CD4-positive, alpha-beta T cell (primary cell): ENCODE measurements at places on chromosomes 16 and 17.

DNA sequence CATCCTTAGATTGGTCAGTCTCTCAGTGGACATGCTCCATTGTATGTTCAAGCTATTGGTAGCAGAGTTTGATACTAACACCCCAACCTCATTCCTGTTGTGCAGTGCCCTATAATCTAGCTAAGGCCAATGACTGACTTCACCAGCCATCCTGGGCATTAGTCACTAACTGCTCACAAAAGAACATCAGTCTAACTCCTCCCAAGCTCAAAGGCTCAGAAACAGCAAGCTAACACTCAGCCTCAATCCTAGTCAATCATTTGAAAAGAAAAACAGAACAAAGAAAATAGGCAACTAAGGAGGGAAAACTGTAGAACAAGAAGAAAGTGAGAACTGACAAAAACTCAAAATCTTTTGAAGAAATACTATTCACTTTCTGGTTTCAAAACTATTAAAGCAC, 199.1 kb upstream of the C17orf78 start:
- no peak for DNase-seq

DNA sequence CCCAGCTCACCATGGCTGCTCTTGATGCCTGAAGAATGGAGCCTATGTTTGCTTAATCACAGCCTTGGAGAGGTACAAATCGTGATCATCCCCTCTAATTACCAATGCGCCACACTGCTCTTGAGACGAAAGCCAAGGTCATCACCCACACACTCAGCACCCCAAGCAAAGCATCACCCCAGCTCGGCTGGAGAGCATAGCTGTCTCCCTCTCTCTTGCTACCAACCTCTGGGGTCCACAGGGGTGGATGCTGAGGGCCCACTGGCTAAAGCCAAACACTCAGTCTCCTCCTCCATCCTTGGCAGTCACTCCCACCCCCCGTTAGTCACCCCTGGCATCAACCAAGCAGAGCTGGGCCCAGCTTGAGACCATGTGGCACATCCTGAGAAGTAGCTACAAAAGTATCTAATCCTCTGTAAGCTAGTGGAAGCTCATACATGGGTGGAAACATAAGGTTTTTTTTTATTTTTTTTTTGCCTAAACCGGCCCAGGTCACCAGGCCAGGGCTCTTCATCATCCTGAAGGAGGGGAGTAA, 44.8 kb downstream of the PIMREG start:
- DNase-seq, result no peak

- no peak for DNase-seq
These were observed 142.8 kb downstream of the AXIN2 start for GRCh38 chr17:65418622-65419021.

DNA sequence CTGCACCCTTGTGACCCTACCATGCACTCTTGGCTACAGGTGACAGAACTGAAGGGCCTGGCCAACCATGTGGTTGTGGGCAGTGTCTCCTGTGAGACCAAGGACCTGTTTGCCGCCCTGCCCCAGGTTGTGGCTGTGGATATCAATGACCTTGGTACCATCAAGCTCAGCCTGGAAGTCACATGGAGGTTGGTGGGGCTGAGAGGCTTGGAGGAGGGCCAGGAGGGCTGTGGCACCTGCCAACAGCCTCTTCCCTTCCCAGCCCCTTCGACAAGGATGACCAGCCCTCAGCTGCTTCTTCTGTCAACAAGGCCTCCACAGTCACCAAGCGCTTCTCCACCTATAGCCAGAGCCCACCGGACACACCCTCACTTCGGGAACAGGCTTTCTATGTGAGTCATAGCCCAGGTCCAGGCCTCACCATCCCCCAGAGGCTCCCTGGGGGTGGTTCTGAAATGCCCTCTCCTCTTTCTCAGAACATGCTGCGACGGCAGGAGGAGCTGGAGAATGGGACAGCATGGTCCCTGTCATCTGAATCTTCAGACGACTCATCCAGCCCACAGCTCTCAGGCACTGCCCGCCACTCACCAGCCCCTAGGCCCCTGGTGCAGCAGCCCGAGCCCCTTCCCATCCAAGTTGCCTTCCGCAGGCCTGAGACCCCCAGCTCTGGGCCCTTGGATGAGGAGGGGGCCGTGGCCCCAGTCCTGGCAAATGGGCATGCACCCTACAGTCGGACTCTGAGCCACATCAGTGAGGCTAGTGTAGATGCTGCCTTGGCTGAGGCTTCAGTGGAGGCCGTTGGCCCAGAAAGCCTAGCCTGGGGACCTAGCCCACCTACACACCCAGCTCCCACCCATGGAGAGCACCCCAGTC, 13.0 kb downstream of the RIPOR1 start:
- DNase-seq, result no peak

GRCh38 chr16:89801800-89802199, 14.6 kb downstream of the FANCA start:
- DNase-seq, result no peak

DNA sequence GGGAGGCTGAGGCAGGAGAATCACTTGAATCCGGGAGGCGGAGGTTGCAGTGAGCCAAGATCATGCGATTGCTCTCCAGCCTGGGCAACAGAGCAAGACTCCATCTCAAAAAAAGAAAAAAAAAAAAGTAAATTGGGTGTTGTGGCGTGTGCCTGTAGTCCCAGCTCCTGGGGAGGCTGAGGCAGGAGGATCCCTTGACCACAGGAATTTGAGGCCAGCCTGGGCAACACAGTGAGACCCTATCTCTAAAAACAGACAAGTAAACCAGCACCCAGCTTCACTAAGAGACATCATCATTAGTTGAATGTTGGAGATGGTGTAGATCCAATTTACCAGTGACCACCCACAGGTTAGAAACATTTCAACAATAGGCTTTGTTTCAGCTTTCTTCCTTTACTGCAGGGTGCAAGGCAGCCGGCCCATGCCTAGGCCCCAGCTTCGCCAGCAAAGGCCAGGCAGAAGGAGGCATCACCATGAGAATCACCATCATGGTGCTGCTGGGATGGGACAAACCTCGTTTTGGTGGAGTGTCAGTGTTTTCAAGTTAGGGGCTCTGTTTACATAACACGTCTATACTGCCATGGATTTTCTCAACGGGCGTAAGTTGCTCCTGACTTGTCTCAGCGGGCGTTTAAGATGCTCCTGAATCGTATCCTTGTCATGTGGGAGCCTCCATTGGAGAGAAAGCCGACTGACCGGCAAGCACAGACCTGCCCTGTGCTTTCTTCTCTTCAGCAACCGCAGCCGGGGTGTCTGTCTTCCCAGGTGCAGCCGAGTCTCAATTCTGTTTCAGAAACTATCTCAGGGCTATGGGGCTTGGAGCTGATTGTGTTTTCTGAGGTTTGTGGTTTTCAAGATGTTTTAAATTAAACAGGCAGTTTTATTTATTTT, 7.3 kb downstream of the TCF25 start:
- no peak for DNase-seq

DNA sequence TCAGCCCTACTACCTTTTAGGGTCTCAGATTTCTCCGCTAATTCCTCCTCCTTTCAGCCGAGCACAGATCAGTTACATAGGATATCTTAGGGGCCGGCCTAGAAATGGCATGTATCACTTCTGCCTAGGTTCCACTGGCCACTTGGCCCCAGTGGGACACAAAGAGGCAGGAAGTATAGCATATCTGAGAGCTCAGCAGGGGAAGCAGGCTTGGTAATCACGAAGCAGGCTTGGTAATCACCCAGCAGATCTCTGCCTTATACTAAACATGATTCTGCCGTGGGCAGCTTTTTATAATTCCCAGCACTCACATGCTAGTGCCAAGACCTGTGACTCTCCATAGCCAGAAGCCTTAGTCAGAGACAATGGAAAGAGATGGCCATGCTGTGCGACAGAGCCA, 59.6 kb upstream of the CACNG5 start:
- DNase-seq, result no peak

GRCh38 chr16:13883881-13884280, 36.1 kb upstream of the ERCC4 start:
- no peak for DNase-seq

DNA sequence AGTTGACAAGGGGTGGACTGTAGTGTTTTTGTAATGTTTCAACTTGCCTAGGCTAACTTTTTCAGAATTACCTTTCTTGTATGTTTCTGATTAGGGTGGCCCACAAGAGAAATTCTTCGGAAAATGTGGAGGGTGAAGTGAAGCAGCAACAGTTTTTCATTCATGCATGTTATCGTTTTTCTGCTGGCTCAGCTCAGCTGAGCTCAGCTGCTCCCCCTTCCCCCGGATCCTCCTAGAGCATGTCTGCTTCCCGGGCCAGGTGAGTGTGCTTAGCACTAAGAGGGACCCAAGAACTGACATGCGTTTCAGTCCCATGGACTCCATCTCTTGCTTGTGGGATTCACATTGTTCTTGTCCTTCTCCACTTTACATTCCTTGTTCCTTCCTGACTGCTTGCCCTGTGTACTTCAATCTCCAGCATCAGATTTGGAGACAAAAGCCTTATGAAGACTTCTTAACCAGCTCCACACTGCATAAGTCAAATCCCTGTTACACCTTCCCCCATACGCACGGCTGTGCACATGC, 33.6 kb downstream of the SCPEP1 start:
- DNase-seq, result no peak

- DNase-seq, result no peak
These were observed 371.8 kb upstream of the SALL1 start for GRCh38 chr16:51522902-51523301.

DNA sequence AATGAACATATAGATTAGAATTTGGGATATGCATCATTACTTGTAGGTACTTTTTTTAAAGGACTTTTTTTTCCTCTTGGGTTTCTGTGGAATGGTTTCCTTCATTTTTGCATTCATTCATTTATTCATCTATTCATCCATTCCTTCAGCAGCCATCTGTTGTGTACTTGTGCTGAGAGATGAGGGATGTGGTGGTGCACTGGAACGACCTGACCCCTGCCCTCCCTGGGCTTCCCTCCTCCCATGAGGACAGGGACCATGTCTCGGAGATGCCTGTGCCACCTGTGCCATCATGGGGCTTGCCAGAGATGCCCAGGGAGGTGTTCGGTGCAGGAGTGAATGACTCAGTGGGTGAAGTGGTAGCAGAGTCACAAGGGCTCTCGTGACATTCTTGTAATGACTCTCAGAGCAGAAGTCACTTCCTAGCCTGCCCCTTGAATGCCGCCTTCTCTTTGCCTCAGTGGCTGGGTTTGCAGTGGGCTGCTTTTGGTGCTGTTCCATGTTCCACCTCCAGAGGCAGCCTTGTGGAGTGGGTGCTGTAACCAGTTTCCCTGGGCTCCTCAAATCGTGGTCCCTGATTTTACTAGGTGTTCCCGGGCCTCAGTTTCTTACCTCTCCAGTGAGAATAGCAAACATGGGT, 43.9 kb downstream of the CLEC16A start:
- DNase-seq, result peak; percentile 12

GRCh38 chr17:44599298-44600175, 42.3 kb downstream of the FZD2 start:
- DNase-seq, result no peak

DNA sequence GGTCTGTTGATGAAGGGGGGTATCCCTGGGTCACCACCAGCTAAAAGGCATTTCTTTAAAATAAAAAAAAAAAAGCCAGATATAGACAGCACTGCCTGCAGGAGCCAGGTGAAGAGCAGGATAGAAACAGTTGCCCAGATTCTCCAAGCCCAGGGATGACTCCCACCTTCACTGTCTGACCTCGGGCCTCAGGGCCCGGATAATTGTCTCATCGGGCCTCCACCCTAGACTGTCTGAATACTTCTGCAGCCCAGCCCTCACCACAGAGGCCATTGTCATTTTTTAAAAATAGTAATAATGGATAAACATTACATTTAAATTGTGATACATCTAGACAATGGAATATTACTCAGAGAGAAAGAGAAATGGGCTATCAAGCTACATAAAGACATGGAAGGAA, 92.8 kb upstream of the TNRC6C start:
- no peak for DNase-seq

GRCh38 chr16:14600164-14600563, 29.9 kb downstream of the PARN start:
- DNase-seq, result no peak

GRCh38 chr16:9389543-9390207, 298.2 kb downstream of the HAPSTR1 start:
- no peak for DNase-seq

- DNase-seq, result no peak
These were observed 313.3 kb upstream of the HSBP1 start for GRCh38 chr16:83494459-83494858.

DNA sequence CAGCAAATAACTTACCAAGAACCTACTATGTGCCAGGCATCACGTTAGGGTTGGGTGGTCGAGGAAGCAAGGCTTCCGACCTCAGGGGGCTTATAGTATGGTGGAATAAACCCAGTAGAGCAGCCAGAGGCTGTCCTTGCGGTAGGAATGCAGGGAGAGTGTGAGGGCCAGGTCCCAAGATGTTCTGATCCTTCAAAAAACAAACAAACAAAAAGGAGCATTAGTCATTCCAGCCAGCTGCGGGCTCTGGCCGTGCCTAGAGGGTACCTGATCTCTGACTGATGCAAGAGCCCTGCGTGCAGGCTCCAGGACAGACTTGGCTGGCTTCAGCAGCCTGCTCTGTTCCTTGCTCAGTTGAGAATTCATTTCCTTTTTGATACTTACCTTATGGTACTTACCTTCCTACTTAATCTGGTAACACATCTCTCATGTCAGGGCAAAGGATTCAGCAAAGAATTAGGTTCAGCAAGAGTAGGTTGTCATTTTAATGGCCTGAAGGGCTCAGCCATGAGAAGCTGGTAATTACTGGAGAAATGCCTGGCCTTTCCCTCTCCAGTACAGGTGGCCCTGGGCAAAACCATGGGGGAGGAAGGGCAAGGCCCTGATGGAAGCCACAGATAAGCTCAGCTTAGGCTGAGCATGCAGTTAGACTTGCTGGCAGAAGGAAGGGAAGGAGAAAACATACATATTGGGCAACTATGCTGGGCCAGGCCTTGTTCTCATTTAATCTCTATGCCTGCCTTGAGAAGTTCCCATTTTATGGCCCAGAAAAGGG, 18.4 kb downstream of the CYB5D2 start:
- DNase-seq, result no peak

- no peak for DNase-seq
These were observed 378.7 kb upstream of the ZFHX3 start for GRCh38 chr16:73426433-73427160.

- no peak for DNase-seq
These were observed 50.5 kb upstream of the ZNF750 start for GRCh38 chr17:82890339-82890730.

DNA sequence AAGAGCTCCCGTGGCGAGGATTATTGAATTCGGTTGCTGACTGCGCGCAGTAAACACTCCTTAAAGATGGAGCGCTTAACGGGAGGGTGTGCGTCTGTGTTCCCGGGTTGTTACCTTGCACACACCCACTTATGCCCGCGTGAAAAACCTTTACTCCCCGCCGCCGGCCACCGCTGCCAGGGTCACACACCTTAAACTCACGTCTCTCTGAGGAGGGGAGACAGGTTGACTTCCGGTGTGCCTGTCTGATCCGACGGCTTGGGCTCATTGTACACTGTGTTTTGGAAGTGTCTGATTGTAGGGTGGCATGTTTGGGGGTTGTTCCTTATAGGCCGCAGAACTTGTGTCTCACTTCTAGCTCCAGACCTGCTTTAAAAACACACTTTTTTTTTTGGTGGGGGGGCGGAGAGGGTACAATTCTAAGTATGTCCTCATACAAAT, 66.8 kb downstream of the KPNA2 start:
- DNase-seq, result peak; percentile 56

- DNase-seq, result no peak
These were observed 2.7 kb upstream of the BHLHA9 start for GRCh38 chr17:1267471-1267943.

- no peak for DNase-seq
These were observed 3.7 kb upstream of the PIK3R6 start for GRCh38 chr17:8871081-8871581.

- no peak for DNase-seq
These were observed 10.3 kb downstream of the MINK1 start for GRCh38 chr17:4843321-4844000.

- peak; percentile 38 for DNase-seq
These were observed 19.2 kb downstream of the FAM234A start for GRCh38 chr16:253833-254232.

GRCh38 chr16:1105888-1106620, 10.0 kb upstream of the C1QTNF8 start:
- DNase-seq, result peak; percentile 49
